Frontal cortex (tissue), 4 donors: ENCODE measurements at places on chromosomes 2 and 18. TPM values are rescaled to one million over a fixed set of nuclear protein-coding genes. Genes with fewer than 3 reads are reported as not detected.

TPGS2 gene
- total RNA-seq = 93.8 TPM

NPHP1 gene
- 7.3 TPM for total RNA-seq

G6PC2 gene
- total RNA-seq = not detected

HAT1 gene
- total RNA-seq = 59.9 TPM

FAM136A gene
- 31.4 TPM for total RNA-seq

AQP12A gene
- not detected for total RNA-seq
